ENCODE measurements at places on chromosomes 6 and 20. TPM values are rescaled to one million over a fixed set of nuclear protein-coding genes. Genes with fewer than 3 reads are reported as not detected.

- no peak overlapping the region for H3K27ac ChIP-seq
- H3K4me3 ChIP-seq = no peak overlapping the region
- H3K4me1 ChIP-seq = peaks cover 4% of the 10 kb centered on the region
- H3K36me3 ChIP-seq = peaks cover 10% of the 10 kb centered on the region
- no peak for DNase-seq
Measured at GRCh38 chr20:44610313-44610962, 28.1 kb downstream of the PKIG start.

GRCh38 chr6:12718015-12718414 lies 1.4 kb downstream of the PHACTR1 start:
- no peak overlapping the region for H3K27ac ChIP-seq
- no peak for DNase-seq
- peaks cover 25% of the 10 kb centered on the region for H3K27me3 ChIP-seq
- no peaks in the 10 kb centered on the region for H3K4me1 ChIP-seq
- H3K4me3 ChIP-seq = no peak overlapping the region

- no peak overlapping the region for H3K27ac ChIP-seq
- no peak for DNase-seq
- H3K27me3 ChIP-seq = peaks cover 7% of the 10 kb centered on the region
- no peak overlapping the region for H3K4me3 ChIP-seq
Measured at GRCh38 chr20:17765017-17765416, 65.3 kb downstream of the BANF2 start.

- H3K4me1 ChIP-seq = no peaks in the 10 kb centered on the region
- DNase-seq = no peak
- peaks cover 25% of the 10 kb centered on the region for H3K27me3 ChIP-seq
- no peak overlapping the region for H3K4me3 ChIP-seq
Measured at GRCh38 chr20:62696989-62697388, 11.6 kb upstream of the NTSR1 start.

- no peak overlapping the region for H3K4me3 ChIP-seq
- no peak for DNase-seq
- no peaks in the 10 kb centered on the region for H3K36me3 ChIP-seq
- H3K4me1 ChIP-seq = peaks cover 3% of the 10 kb centered on the region
Measured at GRCh38 chr6:36938536-36938935, 16.0 kb upstream of the PI16 start.

DNA sequence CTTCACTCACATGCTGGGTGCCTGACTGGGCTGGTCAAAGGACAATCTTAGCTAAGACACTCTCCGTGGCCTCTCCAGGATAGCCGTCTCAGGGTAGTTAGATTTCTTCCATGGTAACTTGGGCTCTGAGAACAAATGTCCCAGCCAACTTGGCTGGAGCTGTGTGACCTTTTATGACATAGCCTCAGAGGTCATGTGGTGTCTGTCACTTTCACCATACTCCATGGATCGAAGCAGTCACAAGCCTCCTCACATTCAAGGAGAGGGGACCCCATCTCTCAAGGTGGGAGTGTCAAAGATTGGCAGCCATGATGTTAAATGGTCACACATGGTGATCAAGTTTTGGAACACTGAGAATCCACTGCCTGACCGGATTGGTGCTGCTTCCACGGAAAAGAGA lies 190.9 kb upstream of the SUPT3H start:
- peaks cover 15% of the 10 kb centered on the region for H3K4me1 ChIP-seq
- no peak for DNase-seq
- H3K27ac ChIP-seq = peak overlapping the region; percentile 49
- no peak overlapping the region for H3K4me3 ChIP-seq
- H3K27me3 ChIP-seq = peaks cover 9% of the 10 kb centered on the region
- no peaks in the 10 kb centered on the region for H3K36me3 ChIP-seq

- no peak overlapping the region for H3K27ac ChIP-seq
- no peak overlapping the region for H3K4me3 ChIP-seq
- no peak for DNase-seq
- H3K36me3 ChIP-seq = peaks cover 15% of the 10 kb centered on the region
Measured at GRCh38 chr20:3400260-3401155, 7.0 kb downstream of the DNAAF9 start.

- H3K4me3 ChIP-seq = no peak overlapping the region
- H3K27ac ChIP-seq = no peak overlapping the region
- H3K27me3 ChIP-seq = no peaks in the 10 kb centered on the region
- H3K4me1 ChIP-seq = peaks cover 9% of the 10 kb centered on the region
- no peaks in the 10 kb centered on the region for H3K36me3 ChIP-seq
Measured at GRCh38 chr6:138965291-138965874, 22.7 kb downstream of the REPS1 start.

GRCh38 chr6:90387383-90387775 lies 90.7 kb upstream of the BACH2 start:
- DNase-seq = no peak
- peaks cover 38% of the 10 kb centered on the region for H3K4me1 ChIP-seq
- H3K27me3 ChIP-seq = peaks cover 3% of the 10 kb centered on the region
- H3K36me3 ChIP-seq = no peaks in the 10 kb centered on the region
- H3K4me3 ChIP-seq = no peak overlapping the region

DNA sequence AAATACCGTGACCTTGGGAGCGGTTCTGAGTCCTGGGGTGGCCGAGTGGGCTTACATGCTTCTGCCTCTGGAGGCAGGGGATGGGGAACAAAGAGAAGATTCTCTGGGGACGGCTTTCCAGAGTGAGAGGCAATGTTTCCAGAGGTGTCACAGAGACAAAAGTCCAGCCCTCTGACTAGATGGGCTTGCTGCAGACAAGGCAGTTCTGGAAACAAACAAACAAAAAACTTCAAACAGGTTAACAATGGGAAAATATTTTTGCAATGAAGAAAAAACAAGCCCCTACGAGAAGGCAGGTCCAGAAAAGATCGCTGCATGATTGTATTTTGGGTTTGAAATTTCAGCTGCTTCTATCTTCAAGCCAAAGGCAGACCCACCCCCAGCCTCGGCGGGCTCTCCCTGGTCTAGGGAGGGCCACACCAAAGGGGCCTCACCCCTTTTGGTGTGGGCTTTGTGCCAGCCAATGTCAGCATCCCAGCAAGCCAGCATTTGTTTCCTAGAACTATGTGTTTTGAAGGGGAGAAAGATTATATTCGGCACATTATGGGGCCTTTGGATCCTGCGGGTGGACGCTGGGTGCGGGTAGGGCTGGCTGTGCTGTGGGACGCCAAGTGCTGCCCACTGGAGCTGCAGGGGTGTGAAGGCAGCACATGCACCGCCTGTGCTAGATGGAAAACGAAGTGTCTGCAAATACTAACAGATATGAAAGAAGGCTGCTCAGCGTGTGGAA lies 42.9 kb downstream of the RIOK1 start:
- no peak overlapping the region for H3K4me3 ChIP-seq
- H3K27me3 ChIP-seq = no peaks in the 10 kb centered on the region
- peaks cover 10% of the 10 kb centered on the region for H3K4me1 ChIP-seq
- no peaks in the 10 kb centered on the region for H3K36me3 ChIP-seq

GRCh38 chr20:52420805-52421204 lies 229.2 kb upstream of the ZFP64 start:
- H3K4me1 ChIP-seq = peaks cover 2% of the 10 kb centered on the region
- H3K27ac ChIP-seq = no peak overlapping the region
- H3K4me3 ChIP-seq = no peak overlapping the region
- no peaks in the 10 kb centered on the region for H3K36me3 ChIP-seq
- no peak for DNase-seq

- no peak for DNase-seq
- peaks cover 19% of the 10 kb centered on the region for H3K4me1 ChIP-seq
- peak overlapping the region; percentile 100 for H3K4me3 ChIP-seq
- no peaks in the 10 kb centered on the region for H3K27me3 ChIP-seq
Measured at GRCh38 chr6:21595285-21596144, 2.0 kb downstream of the SOX4 start.

DNA sequence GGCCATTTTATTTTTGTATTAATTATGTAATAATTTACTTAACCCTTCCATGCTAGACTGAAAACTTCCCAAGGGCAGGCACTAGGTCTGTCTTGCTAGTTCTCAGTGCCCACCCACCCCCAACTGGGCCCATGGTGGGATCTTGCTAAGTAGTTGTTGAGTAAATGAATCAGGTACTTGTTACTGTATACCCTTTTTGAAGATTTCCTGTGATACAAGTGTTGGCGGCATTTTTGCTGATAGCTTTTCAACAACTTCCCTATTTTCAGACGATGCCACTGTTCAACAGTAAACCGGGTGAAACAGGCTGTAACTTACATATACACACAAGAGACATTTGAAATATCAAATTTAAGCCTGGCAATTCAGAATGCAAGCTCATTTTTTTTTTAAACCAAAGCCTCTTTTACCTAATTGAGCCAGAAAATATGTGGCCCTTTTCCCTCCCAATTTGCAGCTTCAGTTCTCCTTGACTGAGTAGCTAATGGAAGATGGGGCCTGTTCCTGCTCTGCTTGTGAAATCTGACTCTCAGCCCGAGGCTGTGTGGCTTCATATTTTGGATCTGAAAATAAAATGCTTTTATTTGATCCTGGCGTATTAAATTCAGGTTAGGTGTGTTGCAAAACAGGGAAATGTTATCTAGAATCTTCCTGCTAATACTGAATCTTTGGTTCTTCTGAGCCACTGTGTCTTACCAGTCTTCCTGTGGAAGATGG lies 288.3 kb downstream of the NRN1 start:
- H3K27ac ChIP-seq = no peak overlapping the region
- peaks cover 5% of the 10 kb centered on the region for H3K36me3 ChIP-seq
- peaks cover 4% of the 10 kb centered on the region for H3K4me1 ChIP-seq
- no peak overlapping the region for H3K4me3 ChIP-seq
- DNase-seq = no peak
- H3K27me3 ChIP-seq = no peaks in the 10 kb centered on the region

BPI gene
- total RNA-seq = not detected

PMEPA1 gene
- total RNA-seq = 9.2 TPM

GJA10 gene
- total RNA-seq = not detected

ANGPT4 gene
- total RNA-seq = not detected

TSBP1 gene
- total RNA-seq = not detected

NRSN1 gene
- total RNA-seq = not detected

SLC17A3 gene
- 0.58 TPM for total RNA-seq

MCHR2 gene
- total RNA-seq = not detected

TOX2 gene
- 2.5 TPM for total RNA-seq

All from progenitor cell of endocrine pancreas (in vitro differentiated cells).